NCI-H1436 (cell line): ENCODE measurements at places on chromosomes 5 and 9.
A peak's percentile ranks its signal among the peaks of the same experiment; 100 is the strongest.

GRCh38 chr5:3878267-3878666, 282.6 kb downstream of the IRX1 start:
- no peak for DNase-seq

DNA sequence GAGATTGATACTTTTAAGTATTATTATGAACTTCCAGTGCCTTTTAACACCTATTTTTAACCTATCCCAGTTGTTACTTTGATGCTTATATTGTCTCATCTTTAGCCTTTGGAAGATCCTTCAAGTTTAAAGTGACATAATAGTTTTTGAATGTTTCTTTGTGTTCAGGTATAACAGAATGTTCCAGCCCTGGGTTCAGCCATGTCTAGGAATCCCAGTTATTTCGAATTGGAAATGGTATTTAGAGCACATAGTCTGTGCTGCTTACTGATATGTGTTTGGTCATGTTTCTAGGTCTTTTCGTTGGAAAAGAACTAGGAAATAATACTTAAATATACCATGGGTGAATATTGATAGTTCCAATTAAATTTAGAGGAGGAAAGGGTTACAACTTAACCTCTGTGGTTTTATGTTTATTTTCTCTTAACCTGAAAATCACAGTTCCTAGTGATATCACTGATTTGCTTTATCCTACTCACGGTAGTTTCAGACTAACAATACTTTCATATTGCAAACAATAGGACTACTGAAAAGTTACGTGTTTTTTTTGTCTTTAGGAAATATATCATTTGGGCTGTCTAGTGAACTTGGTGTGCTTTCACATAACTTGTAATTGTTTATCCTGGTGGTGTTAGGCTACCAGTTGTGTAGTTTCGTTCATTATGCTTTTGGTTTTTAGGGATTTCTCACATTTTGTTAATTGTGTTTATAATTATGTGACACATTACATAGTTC, 37.8 kb downstream of the UHRF2 start:
- DNase-seq = no peak

DNA sequence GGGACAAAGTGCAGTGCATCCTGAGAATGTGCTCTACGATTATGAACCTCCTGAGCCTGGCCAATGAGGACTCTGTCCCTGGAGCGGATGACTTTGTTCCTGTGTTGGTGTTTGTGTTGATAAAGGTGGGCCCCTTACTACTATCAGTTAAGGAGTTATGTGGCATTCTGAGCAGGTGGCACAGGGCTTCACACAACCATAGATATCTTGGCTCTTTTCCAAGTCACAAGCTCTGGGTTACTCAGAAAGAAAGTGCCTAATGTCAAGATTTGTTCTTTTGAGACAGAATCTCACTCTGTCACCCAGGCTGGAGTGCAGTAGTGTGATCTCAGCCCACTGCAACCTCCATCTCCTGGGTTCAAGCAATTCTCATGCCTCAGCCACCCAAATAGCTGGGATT, 99.0 kb downstream of the GAPVD1 start:
- no peak for DNase-seq

DNA sequence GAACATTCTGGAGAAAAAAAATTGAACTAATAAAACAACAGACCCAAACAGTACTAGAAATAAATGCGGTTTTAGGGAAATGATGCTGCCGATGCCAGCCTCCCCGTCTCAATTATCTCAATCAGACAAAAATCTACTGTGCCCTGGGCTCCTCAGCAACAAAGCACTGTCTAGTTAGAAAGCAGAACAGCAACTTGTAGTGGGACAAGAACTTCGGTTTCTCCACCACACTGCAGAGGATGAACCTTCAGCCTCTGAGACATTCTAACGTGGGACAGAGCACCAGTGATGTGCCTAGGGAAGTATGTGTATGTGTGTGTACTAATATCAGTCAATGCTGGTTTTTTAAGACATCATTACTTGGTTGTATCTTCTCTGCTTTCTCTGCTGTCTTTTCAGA, 11.1 kb upstream of the CAST start:
- DNase-seq = no peak

DNA sequence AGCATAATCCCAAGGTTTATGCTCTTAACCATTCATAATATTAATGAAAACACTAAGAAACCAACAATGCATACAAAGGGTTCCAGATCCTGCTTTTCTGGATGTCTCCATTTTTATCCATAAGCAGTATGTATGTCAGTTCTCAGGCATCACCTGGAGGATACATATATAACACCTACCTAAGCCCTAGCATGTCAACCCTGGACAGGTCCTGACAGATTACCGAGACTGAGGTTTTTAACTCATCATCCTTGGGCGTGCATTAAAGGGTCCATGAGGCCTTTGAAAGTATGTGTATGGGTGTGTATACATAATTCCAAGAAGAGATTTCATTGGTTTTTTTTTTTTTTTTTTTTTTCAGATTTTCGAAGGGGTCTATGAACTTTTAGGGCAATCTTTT, 70.6 kb downstream of the SH3TC2 start:
- no peak for DNase-seq

GRCh38 chr5:135709208-135709575, 125.3 kb upstream of the SLC25A48 start:
- no peak for DNase-seq

GRCh38 chr5:172904643-172905345, 54.4 kb upstream of the RPL26L1 start:
- DNase-seq = no peak

- no peak for DNase-seq
These were observed 189.0 kb downstream of the SEC61B start for GRCh38 chr9:99411068-99411467.

GRCh38 chr5:154761046-154761736, 6.0 kb downstream of the LARP1 start:
- DNase-seq = no peak

DNA sequence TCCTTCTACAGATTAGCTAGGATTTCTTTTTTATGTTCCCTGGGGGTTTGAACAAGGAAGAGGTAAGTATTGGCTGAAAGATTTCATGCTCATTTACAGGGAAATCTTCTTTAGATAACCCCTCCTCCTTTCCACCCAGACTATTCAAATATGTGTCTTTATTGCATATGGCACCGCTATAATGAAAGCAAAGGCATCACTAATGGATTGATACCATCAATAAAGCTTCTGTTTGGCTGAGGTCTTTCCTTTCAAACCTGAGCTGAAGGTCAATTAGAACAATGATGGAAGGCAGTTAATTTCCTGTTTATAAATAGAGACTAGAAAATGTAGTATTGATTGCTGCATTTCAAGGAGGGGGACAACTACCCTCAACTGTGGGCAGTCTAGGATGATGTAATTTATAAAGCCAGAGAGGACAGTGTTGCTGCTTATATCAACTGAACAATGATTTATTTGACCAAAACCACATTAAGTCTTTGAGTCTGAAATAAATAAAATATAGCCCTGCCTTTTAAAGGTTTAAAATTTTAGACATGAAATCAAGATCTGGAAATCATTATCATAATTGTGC, 132.9 kb downstream of the SGCD start:
- DNase-seq = no peak

GRCh38 chr5:141338538-141339306, at the start of gene PCDHGA2:
TSS of gene PCDHGA2 (plus strand) at chr5:141338760.
- peak; percentile 14 for DNase-seq

GRCh38 chr5:133996683-133997252, 8.0 kb downstream of the VDAC1 start:
- DNase-seq = no peak

- DNase-seq = no peak
These were observed 639.0 kb upstream of the ACO1 start for GRCh38 chr9:31745468-31745867.

GRCh38 chr9:113591899-113592625, 128.5 kb downstream of the RGS3 start:
- no peak for DNase-seq

DNA sequence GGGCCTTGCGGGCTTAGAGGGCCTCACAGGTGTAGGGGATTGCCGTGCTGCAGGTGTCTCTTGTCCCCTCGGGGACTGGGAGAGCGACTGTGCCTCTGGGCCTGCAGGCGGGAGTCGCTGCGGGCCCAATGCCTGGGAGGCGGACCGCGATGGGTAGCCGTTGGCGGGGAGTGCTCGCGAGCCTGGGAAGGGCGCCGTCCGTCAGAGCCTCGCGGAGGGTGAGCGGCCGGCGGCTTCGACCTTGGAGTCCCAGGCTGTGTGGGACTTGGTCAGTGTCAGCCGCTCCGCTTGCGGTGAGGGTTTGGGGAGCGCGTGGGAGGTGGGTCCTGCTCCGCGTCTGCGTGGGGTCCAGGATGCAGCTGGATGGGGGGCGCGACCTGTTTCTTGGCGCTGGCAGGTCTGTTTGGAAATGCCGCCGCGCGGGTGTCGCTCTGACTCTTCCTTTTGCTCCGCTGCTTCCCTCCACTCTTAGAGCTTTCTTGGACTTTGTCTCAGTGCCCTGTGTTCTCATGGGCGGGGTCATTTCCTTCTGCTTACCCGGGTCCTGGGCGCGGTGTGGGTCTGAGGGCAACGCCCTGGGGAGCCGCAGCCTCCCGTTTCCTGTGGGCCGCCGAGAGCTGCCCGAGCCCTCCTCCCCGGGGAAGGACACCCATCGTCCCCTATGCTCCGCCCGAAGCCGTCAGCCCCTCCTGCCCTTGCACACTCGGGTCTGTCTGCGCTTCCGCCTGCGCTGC, 88.9 kb upstream of the CACNA1B start:
- DNase-seq = no peak

DNA sequence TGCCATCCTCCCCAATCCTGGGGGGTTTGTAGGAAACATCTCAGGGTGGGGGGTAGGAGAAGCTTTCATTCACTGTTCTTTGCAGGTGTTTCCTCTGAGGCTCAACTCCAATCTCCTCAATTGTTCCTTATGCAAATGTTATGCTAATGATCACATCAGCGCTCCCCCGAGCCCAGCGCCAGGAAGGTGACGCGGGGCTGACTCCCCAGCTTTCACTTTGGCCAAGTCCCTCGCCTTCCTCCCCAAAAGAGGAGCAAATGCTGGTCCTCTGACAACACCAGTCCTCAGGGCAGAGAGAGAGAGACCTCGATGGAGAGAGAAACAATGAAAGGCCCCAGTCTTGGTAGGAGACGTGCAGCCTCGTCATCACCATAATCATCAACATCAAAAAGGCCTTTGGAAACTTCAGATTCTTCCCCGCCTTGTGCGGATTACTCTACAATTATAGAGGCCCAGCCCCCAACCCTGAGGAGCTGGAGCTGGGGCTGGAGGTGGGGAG, 39.1 kb downstream of the PCDH1 start:
- DNase-seq = peak; percentile 73

DNA sequence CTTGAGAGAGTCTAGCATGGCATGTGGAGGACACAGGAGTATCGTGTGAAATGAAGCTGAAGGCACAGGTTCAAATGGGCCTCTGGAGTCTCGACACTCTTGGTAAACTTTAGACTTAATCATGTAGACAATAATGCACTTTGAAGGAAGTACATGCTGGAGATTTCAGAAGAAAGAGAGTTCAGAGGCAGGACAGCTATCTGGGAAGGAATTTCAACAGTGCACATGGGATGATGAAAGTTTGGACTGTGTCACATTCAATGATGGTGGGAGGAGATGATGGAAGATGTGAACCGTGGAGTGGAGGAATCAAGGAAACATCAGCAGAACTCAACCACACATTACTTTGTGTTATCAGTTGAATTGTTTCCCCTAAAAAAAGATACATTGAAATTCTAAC, 88.6 kb upstream of the PAPPA start:
- no peak for DNase-seq

DNA sequence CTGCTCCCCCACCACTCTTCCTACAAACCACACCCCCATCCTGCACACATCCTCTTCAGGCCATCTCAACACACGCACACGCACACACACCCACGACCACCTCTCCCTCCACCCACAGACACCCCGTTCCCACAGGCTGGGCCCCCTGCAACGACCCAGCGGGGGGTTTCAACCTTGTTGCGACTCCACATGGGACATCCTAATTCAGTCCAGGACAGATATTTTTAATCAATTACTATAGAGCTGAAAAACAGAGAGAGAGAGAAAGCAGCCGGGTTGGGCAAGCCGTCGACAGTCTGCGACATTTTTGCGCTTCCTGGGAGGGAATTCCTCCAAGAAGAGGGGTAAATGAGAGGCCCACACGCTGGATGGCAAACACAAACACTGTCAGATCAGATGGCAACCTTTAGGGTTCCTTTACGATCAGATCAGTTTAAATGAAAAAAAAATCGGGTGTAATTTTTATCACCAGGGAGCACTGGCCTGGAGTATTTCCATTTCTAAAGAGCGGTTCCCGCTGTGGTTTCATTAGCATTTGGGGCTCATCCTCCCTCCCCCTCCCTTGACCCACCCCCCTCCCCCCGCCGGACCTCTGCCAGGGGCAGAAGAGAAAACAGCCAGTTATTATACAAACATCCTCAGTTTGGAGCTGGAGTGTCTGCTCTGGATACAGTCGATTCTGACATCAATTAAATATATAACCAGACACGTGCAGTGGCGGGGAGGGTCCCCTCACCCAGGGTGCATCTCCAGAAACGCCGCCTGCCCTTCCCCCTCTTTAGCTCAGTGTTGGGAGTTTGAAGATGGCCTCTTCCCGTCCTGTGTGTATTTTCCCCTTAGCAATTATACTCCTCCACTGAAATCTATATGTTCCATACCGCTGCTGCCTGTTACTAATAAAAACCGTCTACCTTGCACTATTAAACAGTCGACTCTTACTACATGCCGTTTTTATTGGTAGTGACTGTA, 2.3 kb upstream of the IRX2 start:
- DNase-seq = no peak

DNA sequence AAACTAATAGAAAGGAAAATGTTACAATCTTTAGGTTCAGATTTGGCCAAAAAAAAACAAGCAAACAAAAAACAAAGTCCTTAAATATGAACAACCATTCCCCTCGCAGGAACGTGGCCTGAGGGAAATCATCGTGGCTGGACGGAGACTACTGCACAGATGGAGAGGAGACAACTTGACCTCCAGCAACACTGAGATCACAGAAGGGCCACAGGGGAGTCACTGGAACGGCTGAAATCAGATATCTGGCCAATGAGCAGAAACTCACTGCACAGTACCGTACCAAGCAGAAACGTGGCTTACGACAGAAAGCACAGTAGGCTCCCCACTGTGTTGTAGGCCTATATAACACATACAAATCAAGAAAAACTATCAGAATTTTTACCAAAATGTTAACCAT, 27.7 kb downstream of the CAMSAP1 start:
- no peak for DNase-seq

DNA sequence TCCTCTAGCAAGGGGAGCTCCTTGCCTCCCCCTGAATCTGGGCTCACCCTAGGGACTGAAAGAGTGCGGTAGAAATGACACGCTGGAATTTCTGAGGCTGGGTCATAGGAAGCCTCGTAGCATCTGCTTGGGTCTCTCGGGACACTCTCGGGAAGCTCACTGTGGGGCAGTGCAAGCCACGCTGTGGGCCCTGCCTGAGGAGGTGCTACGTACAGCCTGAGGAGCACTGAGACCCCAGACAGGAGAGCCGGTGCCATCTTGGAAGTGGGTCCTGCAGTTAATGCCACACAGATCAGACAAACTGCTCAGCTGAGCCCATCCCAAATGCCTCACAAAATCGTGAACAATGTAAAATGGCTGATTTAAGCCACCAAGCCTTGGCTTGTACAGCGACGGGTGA, 1.8 kb downstream of the MRPL36 start:
- no peak for DNase-seq

GRCh38 chr9:117074784-117075520, 339.9 kb downstream of the ASTN2 start:
- DNase-seq = no peak
